ENCODE measurements at places on chromosomes 1 and 21.

GRCh38 chr1:33715195-33715811 lies 148.6 kb upstream of the HMGB4 start:
- DNase-seq, result no peak

GRCh38 chr1:14650951-14651350 lies 52.5 kb downstream of the KAZN start:
- no peak for DNase-seq

DNA sequence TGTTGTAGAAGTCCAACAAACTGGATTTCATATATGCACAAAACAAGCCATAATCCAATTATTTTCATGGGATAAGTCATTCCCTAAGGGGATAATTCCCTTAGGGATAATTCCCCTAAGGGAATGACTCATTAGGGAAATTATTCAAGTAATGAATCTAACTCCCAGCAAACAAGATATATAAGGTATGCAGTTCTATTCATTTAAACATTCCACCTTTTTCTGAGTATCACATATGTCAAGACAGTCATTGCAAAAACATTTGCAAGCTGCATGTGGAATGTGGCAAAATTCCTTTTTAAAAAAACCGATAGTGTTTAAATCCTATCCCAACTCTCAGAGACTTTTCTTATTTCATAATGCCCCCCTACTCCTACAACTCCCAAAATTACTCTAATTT lies 131.2 kb downstream of the AKT3 start:
- no peak for DNase-seq

DNA sequence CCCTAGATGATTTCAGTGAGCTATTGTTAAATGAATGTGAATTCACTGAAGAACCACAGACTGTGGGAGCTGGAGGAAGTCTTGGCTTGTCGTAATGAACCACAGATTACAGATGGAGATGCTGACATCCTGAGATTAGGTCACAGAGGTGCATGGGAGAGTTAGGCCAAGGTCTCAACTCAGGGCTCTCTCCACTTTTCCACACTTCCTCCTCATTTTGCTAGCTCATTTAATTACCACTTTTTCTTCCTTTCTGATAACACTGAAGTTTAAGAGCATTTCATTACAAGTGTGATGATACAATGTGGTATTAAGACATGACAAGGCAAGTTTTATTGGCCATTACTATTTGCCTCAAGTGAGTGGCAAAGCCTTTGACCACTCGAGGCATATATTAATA lies 30.8 kb downstream of the ST6GALNAC3 start:
- no peak for DNase-seq

DNA sequence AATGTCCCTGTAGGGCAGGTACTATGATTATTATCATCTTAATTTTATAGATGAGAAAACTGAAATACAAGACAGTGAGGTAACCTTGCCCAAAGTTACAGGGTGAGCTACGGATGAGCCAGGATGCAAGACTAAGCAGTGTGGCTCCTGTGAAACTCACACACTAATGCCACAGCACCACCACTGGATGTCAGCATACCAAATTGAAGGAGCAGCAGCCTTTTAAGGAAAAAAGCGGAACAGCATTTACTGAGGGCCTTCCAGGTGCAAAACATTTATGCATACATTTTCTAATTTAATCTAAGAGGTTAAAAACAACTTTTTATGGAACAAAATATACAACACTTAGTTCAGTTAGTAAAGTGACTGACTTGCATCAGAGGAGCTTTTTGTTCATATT lies 41.7 kb downstream of the SEC16B start:
- DNase-seq, result no peak

- no peak for DNase-seq
Observed at GRCh38 chr1:184311580-184311979, 75.2 kb upstream of the C1orf21 start.

GRCh38 chr21:29102791-29103257 lies 27.6 kb upstream of the MAP3K7CL start:
- DNase-seq, result peak; percentile 48

Measured in inflammatory macrophage treated with lipopolysaccharide for 1 hour (primary cell).